Muscle of leg (tissue), 16 donors: ENCODE measurements at places on chromosomes 7 and 10. TPM values are rescaled to one million over a fixed set of nuclear protein-coding genes. Genes with fewer than 3 reads are reported as not detected.

GRCh38 chr7:86939197-86939814 is 120.1 kb downstream of the ELAPOR2 start:
- no peak overlapping the region for H3K27ac ChIP-seq
- no peaks in the 10 kb centered on the region for H3K4me1 ChIP-seq
- no peaks in the 10 kb centered on the region for H3K27me3 ChIP-seq
- DNase-seq: peak; percentile 72
- H3K36me3 ChIP-seq: no peaks in the 10 kb centered on the region

- peak; percentile 93 for DNase-seq
- H3K27me3 ChIP-seq: peaks cover 2% of the 10 kb centered on the region
- H3K36me3 ChIP-seq: peaks cover 2% of the 10 kb centered on the region
- H3K4me1 ChIP-seq: peaks cover 60% of the 10 kb centered on the region
- H3K27ac ChIP-seq: peak overlapping the region; percentile 90
- H3K4me3 ChIP-seq: no peak overlapping the region
These were observed 46.3 kb downstream of the EGFR start for GRCh38 chr7:55065079-55065478.

DNA sequence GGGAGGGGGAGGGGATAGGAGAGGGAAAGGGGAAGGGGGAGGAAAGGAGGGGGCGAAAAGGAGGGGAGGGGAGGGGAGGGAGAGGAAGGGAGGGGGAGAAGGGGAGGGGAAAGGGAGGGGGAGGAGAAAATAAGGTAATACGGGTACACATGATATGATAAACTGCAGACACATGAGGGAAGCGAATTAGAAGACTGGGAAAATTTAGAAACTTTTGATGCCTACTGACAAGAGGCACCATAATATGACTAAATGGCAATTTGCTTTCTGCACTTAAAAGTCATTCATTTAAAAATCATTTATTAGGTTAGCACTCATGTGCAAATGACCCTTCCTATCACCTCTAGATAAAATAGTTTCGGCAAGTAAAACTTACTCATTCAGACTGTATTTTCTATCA is 73.6 kb downstream of the ARHGAP12 start:
- no peak overlapping the region for H3K4me3 ChIP-seq
- DNase-seq: no peak
- no peak overlapping the region for H3K27ac ChIP-seq
- H3K27me3 ChIP-seq: no peaks in the 10 kb centered on the region
- peaks cover 9% of the 10 kb centered on the region for H3K36me3 ChIP-seq

The PRRT4 gene
- total RNA-seq: 7.8 TPM

- peaks cover under 1% of the 10 kb centered on the region for H3K27me3 ChIP-seq
- H3K4me1 ChIP-seq: peaks cover 8% of the 10 kb centered on the region
- no peaks in the 10 kb centered on the region for H3K36me3 ChIP-seq
These were observed 175.9 kb downstream of the USP6NL start for GRCh38 chr10:11435581-11435981.

DNA sequence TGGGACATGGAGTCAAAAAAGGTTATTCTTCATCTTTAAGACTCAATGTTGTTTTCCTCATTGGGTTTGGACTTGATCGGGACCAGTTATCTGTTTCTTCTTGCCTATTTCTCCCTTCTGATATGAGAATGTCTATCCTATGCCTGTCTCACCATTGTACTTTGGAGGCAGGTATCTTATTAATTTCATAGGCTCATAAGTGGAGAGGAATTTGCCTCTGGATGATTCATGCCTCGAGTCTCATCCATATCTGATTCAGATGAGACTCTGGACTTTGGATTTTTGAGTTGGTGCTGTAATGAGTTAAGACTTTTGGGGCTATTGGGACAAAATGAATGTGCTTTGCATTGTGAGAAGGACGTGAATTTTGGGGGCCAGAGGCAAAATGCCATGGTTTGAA is 36.2 kb upstream of the CCDC7 start:
- H3K4me1 ChIP-seq: no peaks in the 10 kb centered on the region
- no peak for DNase-seq
- H3K27me3 ChIP-seq: no peaks in the 10 kb centered on the region

- peaks cover 4% of the 10 kb centered on the region for H3K4me1 ChIP-seq
- no peak overlapping the region for H3K4me3 ChIP-seq
- no peaks in the 10 kb centered on the region for H3K27me3 ChIP-seq
- H3K27ac ChIP-seq: no peak overlapping the region
- DNase-seq: peak; percentile 78
- H3K36me3 ChIP-seq: no peaks in the 10 kb centered on the region
These were observed 528.3 kb downstream of the PHTF2 start for GRCh38 chr7:78326876-78327275.

DNA sequence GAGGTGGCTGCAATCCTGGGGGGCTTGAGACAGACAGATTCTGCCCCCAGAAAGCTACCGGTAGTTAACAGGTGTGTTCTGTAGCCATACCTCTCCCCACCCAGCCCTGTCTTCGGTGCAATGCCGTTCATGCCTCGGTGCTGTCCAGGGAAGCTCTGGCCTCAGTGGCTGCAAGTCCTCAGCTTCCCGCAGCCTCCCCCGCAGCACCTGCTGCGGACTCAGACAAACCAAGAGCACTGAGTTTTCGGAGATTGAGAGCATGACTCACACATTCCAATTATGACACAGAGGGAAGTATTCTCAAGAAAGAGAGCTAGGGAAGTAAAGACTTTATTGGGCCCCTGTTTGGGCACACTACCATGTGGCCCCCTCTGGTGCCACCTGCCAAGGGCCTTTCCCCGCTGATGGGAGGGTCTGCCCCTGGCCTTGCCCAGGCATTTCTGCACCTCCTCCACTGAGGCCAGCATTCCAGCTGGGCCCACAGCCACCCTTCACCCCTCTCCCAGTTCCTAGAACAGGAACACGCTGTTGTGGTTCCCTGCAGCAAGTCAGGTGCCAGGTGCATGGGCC is 30.2 kb upstream of the EZH2 start:
- H3K36me3 ChIP-seq: no peaks in the 10 kb centered on the region
- no peak overlapping the region for H3K27ac ChIP-seq
- DNase-seq: peak; percentile 24
- no peak overlapping the region for H3K4me3 ChIP-seq
- H3K27me3 ChIP-seq: peaks cover 3% of the 10 kb centered on the region
- peaks cover 8% of the 10 kb centered on the region for H3K4me1 ChIP-seq

DNA sequence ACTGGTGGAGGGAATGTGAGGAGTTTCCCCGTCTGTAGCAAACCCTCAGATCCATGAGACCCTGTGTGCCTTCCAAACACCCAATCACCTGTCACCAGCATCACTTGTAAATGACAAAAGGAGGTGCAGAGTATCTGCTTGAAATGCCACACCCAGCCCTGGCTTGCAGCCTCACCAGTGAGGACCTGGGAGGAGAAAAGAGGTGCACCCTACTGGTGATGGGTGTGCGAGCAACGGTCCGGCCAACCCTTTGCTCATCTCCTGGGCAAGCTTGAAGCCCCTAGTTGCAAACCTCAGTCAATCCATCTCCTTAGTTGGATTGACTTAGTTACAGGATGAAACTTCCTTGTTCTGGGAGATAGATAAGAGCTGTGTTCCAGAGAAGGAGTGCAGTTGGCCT is 62.4 kb upstream of the WAPL start:
- H3K27ac ChIP-seq: no peak overlapping the region
- DNase-seq: no peak
- H3K4me3 ChIP-seq: no peak overlapping the region
- H3K4me1 ChIP-seq: peaks cover 7% of the 10 kb centered on the region
- peaks cover 6% of the 10 kb centered on the region for H3K27me3 ChIP-seq
